ENCODE measurements at places on chromosomes 4 and X. TPM values are rescaled to one million over a fixed set of nuclear protein-coding genes. Genes with fewer than 3 reads are reported as not detected.

Gene SAGE1
- polyA plus RNA-seq: not detected

Gene UGT2B17
- polyA plus RNA-seq: not detected

Gene PRDX4
- 112 TPM for polyA plus RNA-seq

Gene SPANXB1
- polyA plus RNA-seq: not detected

Gene AMOT
- 67.9 TPM for polyA plus RNA-seq

Gene STATH
- polyA plus RNA-seq: 0.28 TPM

Gene DCAF12L2
- polyA plus RNA-seq: 2.2 TPM

Gene TSPAN5
- polyA plus RNA-seq: 31.4 TPM

Gene IL2RG
- polyA plus RNA-seq: 1.3 TPM

Gene CDK16
- 107 TPM for polyA plus RNA-seq

Gene TMEM271
- polyA plus RNA-seq: 0.05 TPM

Data from right renal pelvis (tissue), 4 donors.